ENCODE measurements at places on chromosomes 1 and 21.
A peak's percentile ranks its signal among the peaks of the same experiment; 100 is the strongest.

DNA sequence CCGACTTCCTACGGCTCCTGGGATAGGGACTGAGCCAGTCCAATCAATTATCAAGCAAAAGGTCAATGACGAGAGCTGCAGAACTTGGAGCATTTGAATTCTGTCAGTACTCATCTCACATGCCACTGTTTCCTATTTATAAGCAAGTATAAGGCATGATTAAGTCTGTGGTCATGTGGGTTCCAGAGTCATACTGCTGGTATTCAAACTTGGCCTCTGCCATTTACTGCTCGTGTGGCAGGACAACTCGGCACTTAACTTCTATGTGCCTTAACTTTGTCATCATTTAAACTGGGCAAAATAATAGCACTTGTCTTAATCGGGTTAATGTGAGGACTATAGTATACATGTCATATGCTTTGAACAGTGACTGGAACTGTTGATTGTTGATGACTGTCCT, 44.9 kb upstream of the TNFSF18 start:
- peak; percentile 80 for DNase-seq

DNA sequence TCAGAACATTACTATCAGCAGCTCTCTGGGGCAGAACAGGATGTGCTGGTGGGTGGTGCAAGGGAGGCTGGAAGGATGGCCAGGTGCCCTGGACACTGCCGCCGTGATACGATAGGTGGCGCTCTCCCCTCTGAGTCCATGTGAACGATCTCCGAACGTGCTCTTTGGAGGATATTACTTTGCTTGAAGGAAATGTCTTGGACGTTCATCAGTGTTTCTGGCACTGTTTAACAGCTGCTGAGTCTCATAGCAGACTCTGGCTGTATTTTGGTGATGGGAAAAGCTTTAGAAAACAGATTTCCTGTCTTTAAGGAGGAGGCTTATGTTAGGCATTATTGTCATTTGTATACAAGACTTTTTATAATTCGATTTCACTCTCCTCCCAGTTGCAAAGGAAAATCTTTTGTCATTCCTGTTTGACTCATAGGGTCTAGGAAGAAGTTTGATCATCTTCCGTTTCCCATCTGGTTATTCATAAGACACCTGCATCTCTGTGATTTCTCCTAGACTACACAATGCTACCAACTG, 386.2 kb upstream of the ADGRL2 start:
- peak; percentile 65 for DNase-seq

DNA sequence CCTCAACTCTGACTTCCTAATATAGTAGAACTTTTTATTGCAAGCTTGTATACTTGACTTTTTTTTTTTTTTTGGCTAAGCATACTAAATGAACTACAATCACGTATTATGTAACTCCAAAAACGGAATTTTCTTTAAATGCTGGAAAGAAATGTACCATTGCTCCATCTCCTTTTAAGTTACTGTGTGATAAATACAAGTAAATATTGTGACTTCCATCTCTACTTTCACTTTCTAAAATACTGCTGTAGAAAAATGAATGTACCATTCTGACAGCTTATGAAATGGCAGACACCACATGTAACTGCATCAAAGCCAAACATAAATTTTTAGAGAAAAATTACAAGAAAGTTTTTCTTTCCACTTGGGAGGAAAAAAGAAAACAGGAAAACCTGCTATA, 54.7 kb downstream of the ASH1L start:
- no peak for DNase-seq

DNA sequence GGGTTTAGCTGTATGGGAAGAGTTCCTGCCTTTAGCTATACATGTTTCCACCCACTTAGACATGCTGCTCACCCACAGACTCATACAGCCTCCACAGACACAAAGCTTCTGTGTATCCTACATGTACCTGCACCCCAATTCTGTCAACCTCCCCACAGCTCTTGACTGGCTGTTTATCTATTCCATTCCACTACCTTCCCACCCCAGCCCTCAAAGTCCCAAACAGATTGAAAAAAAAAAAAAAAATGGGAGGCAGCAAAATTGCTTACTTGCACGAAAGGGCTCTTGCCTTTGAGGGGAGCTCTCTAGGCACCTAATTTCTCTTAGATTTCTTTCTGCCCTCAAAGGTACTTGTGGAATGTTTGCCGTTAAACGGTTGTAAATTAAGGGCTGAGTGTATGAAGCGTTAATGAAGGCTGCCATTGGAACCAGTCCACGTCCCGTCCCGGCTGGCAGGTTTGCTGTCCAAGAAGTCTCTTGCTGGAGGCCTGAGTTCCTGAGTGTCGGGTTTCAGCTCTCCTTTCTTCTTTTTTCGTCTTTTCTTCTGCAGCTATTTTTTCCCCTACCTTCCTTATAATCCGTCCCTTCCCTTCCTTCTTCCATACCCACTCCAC, 43.6 kb downstream of the PBX1 start:
- no peak for DNase-seq

All from cardiac fibroblast (primary cell).